Stimulated activated CD8-positive, alpha-beta memory T cell treated with anti-CD3 and anti-CD28 coated beads, Interleukin-4, amount 100 ng/mL, for 1 hour (primary cell): ENCODE measurements at places on chromosomes 12 and 14.

DNA sequence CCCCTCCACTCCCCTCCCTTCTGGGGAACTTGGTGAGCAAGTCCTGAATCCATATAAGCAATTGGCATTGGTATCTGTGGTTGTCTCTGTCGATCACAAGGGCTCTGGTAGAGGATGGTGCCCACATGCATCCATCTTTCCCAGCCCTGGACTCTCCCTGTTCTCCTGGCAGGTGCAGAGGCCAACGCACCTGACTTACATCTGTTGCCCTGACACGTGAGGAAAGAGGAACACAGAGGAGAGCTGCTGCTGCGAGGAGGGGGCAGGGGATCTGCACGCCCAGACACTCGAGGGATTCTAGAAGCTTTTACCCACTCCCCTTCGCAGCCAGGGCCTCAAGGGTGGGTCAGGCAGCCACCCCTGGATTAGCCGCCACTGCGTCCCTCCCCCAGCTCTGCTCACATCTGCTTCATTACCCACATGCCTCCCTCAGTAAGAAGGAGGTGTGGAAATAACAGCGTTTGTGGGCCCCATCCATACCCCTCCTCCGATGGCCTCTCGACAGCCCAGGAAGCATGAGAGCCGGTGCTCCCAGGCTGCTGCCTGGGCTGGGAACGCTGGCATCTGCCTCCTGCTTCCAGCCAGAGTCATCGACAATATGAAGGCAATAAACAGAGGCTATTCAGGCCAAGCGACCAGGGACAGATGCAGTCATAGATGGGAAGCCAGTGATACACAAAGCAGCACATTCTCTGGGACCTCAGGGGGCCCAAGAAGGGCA is 56.5 kb downstream of the KDM2B start:
- DNase-seq: no peak

DNA sequence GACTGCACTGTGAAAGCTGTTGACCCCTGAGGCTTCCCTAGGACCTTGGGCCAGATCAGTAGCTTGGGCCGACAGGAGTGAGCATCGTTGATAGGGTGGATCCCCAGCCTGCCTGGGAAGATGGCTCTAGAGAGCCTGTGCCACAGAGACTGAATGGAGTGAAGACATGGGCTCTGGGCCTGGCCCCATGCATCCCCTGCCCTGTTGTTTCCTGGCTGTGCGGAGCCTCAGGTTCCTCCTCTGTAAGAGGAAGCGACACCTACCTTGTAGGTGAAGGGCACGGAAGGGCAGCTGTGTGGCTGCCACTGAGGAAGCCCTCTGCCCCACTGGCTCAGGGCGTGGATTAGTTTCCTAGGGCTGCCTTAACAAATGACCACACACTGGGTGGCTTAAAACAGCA is 23.9 kb downstream of the PLEKHG3 start:
- DNase-seq: no peak

GRCh38 chr14:91879196-91879595 is 11.9 kb upstream of the TC2N start:
- no peak for DNase-seq

- peak; percentile 9 for DNase-seq
Observed at GRCh38 chr12:113088971-113089756, 32.6 kb downstream of the DTX1 start.

DNA sequence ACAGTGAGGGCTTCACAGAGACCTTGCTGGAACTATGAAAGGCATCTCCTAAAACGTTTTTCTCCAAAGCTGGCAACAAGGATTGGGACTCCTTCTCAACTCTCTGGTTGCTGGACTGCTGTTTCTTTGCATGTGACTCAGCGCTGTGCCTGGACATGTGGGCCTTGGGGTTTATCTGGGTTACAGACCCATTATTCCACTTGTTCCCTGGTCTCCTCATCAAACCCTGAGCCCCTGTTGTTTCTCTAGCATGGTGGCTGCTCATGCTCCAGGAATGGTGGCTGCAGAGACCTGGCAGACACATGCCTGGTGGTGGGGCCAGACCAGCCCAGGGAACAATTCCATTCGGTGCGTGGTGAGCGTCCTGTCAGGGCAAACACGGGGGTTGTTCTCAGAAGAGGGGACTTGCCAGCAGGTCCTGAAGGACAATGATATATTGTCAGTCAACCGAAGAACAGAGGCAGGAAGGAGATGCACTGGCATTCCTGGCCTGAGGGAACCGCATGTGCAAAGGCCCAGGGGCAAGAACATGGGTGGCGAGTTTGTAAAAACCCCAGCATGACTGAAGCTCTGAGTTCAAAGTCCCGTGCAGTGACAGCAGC is 320.1 kb upstream of the RTL1 start:
- DNase-seq: no peak

- DNase-seq: no peak
Observed at GRCh38 chr12:68622250-68622649, 11.6 kb downstream of the RAP1B start.

DNA sequence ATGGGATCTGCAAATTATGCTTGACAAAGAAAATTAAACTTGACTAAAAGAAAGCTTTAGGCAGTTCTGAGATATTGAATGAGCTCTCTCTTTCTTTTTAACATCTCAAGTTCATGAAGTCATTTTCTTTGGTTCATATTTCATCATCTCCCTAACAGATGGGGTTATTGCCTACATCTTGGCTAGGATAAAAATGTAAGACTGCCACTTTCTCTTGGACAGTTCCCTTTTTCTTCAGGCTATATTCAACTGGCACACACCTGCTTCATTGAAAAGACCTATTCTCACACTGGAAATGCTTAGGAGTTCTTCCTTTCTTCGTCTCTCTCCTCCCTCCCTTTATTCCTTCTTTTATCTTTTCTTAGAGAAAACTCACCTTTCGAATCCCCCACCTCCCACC is 355.9 kb upstream of the SEL1L start:
- DNase-seq: no peak

- no peak for DNase-seq
Observed at GRCh38 chr12:94690198-94690771, 39.9 kb upstream of the TMCC3 start.

GRCh38 chr14:23085458-23085857 is 9.5 kb downstream of the ACIN1 start:
- no peak for DNase-seq

- no peak for DNase-seq
Observed at GRCh38 chr14:36988568-36988967, 183.8 kb downstream of the SLC25A21 start.

- no peak for DNase-seq
Observed at GRCh38 chr14:75401361-75401760, 26.5 kb upstream of the JDP2 start.

- DNase-seq: no peak
Observed at GRCh38 chr12:65602610-65603295, 221.5 kb upstream of the HMGA2 start.

DNA sequence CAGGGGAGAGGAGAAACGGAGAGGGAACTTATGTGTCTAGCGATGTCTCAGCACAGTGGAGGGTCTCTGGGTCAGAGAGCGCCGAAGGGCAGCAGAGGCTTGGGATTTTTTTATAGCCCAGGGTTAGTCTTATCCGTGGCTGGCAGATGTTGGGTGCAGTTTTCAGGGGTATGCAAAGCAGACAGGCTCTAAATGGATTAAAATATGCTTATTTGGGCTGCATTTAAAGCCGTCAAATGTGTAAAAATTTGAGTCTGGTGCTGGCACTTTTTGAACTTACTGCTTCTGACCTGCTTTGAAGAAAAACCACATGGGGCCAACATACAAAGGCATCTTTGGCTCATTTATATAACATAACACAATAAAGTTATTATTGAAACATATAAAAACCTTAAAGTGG is 178.8 kb downstream of the ESR2 start:
- DNase-seq: no peak

DNA sequence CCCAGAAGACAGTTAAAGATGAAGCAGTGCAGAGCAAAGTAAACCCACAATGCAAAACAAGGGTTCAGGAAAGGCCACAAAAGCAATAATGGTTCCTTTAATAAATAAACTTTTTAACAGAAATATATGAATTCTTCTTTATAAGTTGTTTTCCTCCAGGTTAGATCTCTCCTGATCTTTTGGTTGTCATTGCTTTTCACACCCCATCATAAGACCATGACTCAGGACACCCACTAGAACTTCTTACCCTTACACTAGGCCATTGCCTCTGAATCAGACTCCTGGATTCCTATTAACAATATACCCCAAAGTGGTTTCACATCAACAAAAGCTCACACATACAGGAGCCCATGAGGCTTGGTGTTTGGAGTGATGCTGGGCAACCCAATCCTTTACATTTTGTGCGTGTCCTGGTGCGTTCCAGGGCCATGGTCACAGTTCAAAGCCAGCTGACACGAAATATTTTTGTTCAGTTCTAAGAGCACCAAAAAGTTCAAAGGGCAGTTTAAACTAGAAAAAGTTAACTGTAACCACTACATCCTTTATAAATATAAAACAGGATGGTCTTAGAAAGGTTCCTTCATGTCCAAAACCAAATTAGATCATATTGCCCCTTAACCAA is 187.0 kb downstream of the EPS8 start:
- no peak for DNase-seq

DNA sequence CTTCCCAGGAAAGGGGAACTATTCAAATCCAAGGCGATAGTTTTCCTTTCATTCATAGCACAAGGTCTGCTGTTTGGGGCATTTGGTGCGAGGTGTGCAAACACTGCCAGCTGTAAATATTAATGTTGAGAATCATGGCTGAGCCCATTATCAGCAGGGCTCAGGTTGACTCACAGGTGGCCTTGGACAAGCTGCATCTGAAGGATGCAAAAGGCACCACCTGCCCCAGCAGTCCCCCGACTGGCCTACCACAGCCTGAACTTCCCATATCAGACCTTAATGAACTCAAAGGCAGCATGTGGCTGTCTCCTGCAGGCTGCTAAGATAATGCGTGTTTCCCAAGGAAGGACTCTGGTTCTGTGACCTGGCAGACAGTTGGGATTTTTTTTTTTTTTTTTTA is 93.3 kb upstream of the MAP1LC3B2 start:
- DNase-seq: no peak

DNA sequence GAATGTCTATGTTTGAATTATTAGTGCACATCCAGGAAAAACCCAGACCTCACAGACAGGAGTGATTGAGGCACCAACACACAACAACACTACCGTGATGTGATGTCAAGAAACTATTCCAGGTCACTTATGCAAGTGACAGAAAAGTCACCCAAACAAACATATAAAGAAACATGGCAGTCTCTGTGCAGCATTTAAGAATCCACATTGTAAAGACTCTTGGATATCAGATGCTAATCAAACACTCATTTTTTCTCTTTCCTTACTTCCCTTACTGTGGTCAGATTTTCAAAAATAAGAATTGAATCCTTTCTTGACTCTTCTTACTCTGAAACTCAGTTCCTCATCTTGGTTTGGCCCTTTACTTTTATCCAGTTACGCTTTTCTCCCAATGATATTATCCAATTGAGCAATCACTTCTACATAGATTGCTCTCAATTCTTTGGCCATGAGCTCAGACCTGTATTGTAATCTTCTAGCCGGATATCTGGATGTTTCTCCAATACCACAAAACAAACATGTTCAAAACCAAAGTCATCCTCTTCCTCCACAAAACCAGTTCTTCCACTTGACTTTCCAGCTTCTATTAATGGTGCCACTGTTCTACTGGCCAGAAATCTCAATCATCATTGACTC is 115.4 kb downstream of the DUSP6 start:
- DNase-seq: no peak

GRCh38 chr12:89051065-89051677 is 301.1 kb downstream of the DUSP6 start:
- DNase-seq: no peak

GRCh38 chr14:62546862-62547474 is 498.3 kb downstream of the KCNH5 start:
- no peak for DNase-seq

DNA sequence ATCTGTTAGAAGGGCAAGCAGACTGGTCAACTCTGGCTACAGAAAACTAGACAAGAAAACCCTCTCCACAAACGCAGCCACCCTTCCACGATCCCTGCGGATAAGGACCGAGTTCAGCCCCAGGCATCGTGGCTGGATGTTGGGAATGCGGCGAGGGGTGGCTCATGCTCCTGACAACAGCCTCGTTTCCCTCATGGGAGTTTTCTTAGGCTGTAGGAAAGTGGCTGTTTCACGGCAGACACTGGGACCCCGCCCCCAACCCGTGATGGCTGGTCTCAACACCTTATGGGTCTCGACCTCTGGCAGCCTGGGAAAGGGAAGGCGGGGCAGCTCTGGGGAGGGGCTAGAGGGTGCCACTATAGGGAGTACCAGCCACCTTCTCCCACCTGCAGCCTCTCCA is 123.3 kb downstream of the RFLNA start:
- DNase-seq: no peak

DNA sequence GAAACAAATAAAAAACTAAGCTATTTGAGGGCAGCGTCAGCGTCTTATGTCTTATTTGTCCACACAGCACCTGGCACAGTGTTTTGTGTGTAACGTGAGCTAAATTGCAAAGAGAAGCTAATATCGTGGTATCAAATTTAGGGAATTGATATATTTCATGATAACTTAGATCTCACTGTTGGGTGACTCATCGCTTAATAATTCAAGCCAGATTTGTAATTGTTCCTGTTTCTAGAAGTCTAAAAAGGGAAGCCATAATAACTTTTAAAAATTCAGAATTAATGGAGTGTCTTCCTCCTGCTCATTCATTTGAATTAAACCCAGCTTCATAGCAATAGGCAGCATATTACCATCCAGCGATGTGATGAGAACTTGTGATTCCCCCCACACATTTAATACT is 214.7 kb downstream of the PDZRN4 start:
- DNase-seq: no peak

DNA sequence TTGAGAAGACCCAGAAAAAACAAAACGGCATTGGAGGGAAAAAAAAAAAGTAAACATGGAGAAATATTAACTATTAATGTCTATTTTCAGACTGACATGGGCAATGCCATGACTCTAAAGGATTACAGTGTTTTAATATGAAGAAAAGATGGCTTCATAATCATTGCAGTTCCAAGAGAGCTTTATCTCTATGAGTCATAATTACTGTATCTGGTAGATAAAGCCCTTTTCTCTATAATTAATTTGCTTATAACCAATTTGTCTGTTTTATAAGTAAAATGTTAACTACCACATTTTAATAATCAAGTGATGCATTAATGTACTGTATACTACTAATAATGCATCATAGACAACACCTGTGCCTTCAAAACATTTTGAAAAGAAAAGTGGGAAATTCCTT is 59.7 kb downstream of the CLIP1 start:
- no peak for DNase-seq

DNA sequence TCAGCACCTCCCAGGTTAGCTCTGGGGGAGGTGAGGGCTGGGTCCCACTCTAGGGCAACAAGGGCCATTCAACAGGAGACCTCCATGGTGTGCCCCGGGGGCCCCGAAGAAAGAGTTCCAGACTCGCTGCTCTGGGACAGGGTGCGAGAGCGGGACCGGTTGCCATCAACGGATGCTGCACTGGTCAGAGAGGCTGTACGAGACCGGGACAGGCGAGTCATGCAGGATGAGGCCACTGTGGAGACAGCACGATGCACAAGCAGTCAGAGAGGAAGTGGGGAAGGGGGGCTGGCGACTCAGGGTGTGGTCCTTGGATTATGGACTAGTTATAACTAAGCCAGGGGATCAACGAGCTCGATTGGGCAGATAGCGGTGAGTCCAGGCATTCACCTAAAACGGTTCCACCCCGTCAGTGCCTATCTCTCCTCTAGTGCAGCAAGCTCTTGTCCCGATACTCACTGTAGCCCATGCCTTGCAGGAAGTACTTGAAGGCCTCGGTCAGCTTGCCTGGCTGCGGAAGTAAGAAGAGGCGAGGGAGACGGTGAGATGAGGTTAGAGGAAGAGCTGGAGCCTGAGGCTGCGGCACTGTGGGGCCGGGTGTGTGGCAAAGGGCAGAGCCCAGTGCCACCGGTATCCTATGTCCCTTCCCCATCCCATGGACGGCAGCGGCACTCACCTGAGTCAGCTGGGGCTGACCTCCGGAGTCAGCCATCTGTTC is 7.2 kb downstream of the NDRG2 start:
- no peak for DNase-seq

GRCh38 chr12:30796313-30796780 is 41.6 kb upstream of the CAPRIN2 start:
- no peak for DNase-seq
